ENCODE measurements at places on chromosomes 12 and 14.

- no peak for DNase-seq
These were observed 296.1 kb upstream of the SYT1 start for GRCh38 chr12:78568321-78569020.

DNA sequence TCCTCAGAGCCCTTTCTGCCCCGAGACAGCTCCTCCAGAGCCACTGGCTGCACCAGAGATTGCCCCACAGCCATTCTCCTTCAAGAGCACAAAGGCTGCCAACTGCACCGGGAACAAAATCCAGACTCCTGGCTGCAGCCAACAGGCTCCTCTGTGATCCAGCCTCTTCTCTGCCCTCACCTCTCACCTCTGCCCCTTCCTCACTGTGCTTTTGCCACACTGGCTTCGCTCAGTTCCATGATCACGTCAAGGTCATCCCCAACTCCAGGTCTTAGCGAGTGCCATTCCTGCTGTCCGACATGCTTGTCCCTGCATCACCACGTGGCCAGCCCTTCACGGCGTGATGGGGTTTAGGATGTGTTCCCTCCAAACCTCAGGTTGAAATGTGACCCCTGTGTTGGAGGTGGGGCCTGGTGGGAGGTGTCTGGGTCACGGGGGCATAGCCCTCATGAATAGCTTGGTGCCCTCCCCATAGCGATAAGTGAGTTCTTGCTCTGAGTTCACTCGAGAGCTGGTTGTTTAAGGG is 149.3 kb downstream of the PIWIL1 start:
- no peak for DNase-seq

- no peak for DNase-seq
These were observed 81.6 kb downstream of the PTGER2 start for GRCh38 chr14:52395728-52396127.

- no peak for DNase-seq
These were observed 17.6 kb downstream of the LACRT start for GRCh38 chr12:54616933-54617680.

DNA sequence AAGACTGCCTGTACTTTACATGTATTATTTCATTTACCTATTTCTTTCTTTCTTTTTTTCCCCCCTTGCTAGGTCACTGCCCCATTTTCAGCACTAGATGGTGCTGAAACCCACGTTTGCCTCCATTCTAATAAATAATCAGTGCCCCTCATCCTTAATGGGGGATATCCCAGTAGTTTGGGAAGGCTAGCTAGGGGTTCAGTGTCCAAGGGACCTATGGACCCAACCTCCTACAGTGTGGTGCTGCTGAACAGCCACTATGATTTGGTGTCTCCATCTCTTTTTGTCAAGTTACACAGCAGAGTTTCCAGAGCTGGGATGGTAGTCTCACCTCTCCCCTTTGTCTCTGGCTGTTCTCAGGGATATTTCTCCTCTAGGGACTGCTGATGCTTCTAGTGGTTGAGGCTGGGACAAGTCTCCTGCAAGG is 6.5 kb upstream of the HCFC2 start:
- DNase-seq, result peak; percentile 21

All from DMS79 treated with DMSO at 0.1 percent for 48 hours (cell line).